Eye (tissue), 1 donor: ENCODE measurements at places on chromosomes 2 and 18.

- DNase-seq = no peak
Measured at GRCh38 chr2:102636283-102636907, 17.0 kb downstream of the SLC9A2 start.

GRCh38 chr2:102983786-102984185 lies 222.0 kb downstream of the TMEM182 start:
- DNase-seq = peak; percentile 13

GRCh38 chr18:10035281-10035991 lies 121.6 kb downstream of the VAPA start:
- peak; percentile 77 for DNase-seq

- no peak for DNase-seq
Measured at GRCh38 chr2:241745276-241745675, 10.8 kb downstream of the D2HGDH start.
